ENCODE measurements at places on chromosomes 16 and 17.

GRCh38 chr17:75036643-75037268 is 10.0 kb downstream of the ATP5PD start:
- DNase-seq, result peak; percentile 62

GRCh38 chr16:69618307-69618706 is 52.5 kb downstream of the NFAT5 start:
- no peak for DNase-seq

DNA sequence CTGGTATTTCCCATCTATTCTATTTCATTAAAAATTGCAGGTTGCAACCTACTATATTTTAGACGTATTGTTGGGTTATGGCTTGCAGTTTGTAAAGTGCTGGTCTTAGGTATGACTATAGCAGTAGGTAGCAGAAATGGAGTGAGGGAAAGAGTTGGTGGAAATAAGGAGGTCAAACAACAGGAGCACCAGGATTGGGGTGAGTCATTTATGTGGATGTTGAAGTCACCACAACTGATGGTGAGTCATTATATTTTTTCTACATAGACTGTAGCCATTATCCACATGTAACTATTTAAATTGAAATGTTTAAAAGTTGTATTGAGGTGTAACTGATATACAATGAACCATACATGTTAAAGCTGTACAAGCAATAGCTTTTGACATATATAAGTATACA is 25.0 kb upstream of the HS3ST3A1 start:
- no peak for DNase-seq

DNA sequence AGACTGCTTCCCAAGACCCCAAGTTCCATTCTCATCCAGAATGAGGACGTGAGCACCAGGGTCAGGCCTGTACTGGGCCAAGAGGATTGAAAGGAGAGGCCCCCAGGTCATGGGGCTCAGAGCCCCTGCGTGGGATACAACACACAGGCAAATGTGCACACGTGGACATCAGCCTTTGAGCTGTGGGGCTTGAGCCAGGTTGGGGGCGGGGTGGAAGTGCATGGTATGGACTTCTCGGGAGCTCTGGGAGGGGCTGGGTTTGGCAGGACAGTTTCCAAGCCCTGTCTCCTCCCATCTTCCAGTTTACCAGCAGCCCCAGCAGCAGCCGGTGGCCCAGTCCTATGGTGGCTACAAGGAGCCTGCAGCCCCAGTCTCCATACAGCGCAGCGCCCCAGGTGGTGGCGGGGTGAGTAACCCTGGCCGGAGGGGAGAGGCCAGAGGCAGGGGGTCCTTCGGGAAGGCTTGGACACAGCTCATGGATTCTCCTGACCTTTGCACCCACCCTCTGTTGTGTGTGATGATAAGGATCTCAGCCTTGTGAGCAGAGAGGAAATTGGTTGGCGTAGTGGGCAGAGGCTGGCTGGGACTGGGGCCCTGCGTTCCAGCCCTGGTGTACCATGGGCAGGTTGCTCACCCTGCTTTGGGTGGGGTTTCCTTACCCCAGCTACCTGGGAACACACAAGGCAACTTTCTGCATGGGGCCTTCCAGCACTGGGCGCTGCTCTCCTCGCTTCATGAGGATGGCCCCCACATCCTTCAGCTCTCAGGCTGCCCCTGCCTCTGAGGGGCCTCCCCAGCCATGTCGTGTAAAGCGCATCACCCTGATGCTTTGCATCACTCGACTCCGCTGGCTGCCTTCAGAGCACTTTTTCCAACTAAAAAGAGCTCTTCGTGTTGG is 10.4 kb upstream of the LASP1NB start:
- DNase-seq, result no peak

- peak; percentile 17 for DNase-seq
Measured at GRCh38 chr16:19223235-19224170, 55.5 kb downstream of the SYT17 start.

DNA sequence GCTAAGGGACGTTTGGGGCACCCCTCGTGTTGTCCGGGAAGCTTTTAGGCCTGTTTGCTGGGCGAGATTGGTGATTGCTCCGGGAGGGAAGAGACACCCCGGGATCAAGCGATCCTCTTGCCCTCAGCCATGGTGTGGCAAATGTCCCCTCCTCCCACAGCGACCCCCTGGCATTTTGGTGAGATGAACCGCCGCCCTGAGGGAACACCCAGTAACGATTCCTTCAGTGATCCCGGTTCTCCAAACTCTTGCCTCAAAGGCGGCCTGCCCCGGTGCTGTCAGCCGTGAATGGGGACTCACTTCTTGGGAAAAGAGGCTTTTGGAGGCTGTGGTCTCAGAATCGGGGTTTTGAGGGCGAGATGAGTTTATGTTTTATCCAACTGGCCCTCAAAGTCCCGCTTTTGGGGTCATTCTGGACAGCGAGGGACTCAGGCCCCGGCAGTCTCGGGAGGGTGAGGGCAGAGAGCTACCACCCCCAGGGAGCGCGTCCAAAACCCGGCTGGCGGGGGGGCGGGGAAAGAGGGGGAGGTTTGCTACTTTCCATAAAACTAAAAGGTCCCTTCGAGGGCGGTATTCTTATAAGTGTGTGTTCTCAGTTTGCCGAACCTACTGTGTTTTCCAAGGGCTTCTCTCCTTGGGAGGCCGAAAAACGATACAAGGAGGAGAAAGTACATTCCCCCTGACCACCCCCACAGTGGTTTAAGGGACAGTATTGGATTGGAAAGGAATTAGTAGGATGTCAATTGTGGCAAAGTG is 232.7 kb downstream of the MRTFB start:
- no peak for DNase-seq

DNA sequence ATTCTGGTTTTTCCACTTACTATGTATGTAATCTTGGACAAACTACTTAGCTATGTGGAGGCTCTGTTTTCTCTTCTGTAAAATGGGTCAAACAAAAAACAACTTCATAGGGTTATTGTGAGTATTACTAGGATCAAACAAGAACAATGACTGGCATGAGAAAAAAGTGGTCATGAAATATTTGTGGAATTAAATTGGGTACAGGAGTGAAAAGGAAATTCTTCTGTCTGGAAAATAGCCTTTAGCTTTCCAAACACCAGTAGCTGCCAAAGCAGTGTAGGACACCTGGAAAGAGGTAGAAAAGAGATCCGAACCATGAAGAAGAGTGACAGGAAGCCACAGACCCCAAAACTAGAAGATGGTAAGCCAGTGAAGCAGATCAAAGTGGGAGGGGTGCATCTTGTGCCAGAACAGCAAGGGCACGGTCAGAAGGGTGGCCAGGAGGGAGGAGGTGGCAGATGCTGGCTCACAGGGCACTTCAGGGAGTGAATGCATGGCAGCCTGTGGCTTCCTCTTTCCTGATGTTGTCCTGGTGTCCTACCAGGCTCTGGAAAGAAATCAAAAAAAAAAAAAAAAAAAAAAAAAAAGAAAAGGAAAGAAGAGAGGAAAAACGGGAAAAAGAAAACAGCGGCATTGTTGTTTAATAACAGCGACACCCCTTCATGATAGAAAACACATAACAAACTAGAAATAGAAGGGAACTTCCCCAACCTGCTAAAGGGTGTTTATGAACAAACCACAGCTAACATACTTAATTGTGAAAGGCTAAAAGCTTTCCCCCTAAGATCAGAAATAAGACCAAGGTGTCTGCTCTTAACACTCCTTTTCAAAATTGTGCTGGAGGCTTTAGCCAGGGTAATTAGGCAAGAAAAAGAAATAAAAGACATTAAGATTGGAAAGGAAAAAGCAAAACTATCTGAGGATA is 67.9 kb downstream of the PCTP start:
- DNase-seq, result no peak

- DNase-seq, result peak; percentile 10
Measured at GRCh38 chr16:50259334-50260205, 6.8 kb upstream of the ADCY7 start.

GRCh38 chr17:60678118-60678444 is 430 bp downstream of the BCAS3 start:
- DNase-seq, result no peak

DNA sequence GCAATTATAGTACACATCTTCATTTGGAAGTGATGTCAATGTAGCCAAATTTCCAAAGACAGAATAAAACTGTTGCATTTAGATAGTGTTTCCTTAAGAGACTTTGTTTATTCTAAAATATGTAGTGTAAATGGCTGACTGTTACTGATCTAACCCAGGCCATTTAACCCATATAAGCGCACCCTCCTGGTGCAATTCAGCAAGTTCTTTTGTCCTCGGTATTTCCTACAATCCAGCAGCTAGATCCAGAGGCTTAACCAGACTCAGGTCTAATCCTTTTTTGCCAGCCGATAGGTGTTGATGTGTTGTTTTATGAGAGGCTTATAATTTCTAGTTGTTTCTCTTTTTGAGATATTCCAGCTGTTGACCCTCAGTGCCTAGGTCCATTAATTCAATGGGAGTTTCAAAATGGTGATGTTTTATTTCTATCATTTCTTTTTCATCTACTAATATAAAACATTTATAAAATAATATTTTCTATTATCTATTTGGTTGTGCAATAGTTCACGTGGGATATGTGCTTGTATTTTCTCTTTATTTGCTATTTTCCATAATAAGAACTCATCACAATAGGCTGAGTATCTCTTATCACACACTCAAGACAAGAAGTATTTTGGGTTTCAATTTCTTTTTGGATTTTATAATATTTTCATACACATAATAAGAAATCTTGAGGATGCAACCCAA is 14.5 kb downstream of the ABCA9 start:
- DNase-seq, result no peak

GRCh38 chr16:83743720-83744119 is 64.1 kb upstream of the HSBP1 start:
- no peak for DNase-seq

- DNase-seq, result no peak
Measured at GRCh38 chr17:6755731-6756184, at the start of gene XAF1. XAF1 (plus strand) TSS chr17:6756046; CDS start chr17:6756079, 33 bp downstream.

- DNase-seq, result no peak
Measured at GRCh38 chr16:4298761-4299522, 16.9 kb upstream of the GLIS2 start.

- no peak for DNase-seq
Measured at GRCh38 chr17:33682599-33682998, 389.5 kb upstream of the ASIC2 start.

DNA sequence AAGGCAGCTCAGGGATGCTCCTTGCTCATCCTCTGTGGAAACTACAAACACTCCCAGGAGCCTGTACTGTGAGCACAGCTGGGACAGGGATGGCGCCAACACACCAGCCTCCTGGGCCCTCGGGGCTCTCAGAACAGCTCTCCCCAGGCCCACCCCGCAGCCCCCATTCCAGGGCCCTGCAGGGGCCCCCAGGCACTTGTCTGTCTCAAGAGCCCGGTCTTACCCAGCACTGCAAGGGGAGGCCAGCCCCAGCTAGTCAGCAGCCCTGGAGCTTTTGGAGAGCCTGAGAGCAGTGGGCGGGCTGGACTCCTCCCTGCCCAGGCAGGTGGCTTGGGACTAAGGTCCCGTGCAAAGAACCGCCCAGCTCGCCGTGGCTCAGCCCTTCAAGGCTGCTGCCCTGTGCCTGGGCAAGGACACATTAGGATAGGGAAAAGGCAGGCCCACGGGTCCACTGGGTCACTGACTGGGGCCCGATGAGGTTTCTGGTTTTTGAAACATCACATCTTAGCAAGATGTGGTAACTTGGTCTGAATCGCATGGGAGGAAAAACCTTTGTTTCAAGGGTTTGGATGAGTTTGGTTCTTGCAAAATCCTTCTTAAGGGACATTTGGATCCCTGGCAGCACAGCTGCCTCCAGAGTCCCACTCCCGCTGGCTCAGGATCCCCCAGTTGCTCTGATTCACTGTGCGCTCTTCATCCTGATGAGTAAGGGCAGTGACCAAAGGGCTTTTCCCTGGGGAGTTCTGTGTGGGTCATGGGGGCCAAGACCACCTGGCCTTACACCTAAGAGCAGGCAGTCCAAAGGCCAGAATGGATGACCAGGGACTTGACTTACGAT is 2.8 kb downstream of the DNASE1L2 start:
- peak; percentile 62 for DNase-seq

- DNase-seq, result no peak
Measured at GRCh38 chr17:79305376-79305767, 230.7 kb downstream of the ENGASE start.

- DNase-seq, result no peak
Measured at GRCh38 chr16:7638306-7638705, 305.7 kb downstream of the RBFOX1 start.

DNA sequence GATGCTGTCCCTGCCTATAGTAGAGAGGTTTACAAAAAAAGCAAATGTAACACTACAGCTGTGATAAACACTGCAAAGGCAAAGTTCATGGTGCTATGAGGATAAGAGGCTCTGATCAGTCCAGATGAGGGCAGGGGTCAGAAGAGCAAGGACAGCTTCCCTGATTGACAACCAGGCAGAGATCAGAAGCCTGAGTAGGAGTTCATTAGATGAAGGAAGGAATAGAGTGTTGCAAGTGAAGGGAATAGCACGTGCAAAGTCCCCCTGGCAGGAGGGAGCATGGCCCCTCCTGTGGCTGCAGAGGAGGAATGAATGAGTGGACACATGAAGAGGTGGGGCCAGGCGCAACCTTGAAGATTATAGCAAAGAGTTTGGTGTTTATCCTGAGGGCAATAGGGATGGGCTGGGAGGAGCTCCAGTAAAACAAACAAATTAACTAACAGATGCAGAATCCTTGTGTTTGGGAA is 208.4 kb upstream of the IRX5 start:
- no peak for DNase-seq

DNA sequence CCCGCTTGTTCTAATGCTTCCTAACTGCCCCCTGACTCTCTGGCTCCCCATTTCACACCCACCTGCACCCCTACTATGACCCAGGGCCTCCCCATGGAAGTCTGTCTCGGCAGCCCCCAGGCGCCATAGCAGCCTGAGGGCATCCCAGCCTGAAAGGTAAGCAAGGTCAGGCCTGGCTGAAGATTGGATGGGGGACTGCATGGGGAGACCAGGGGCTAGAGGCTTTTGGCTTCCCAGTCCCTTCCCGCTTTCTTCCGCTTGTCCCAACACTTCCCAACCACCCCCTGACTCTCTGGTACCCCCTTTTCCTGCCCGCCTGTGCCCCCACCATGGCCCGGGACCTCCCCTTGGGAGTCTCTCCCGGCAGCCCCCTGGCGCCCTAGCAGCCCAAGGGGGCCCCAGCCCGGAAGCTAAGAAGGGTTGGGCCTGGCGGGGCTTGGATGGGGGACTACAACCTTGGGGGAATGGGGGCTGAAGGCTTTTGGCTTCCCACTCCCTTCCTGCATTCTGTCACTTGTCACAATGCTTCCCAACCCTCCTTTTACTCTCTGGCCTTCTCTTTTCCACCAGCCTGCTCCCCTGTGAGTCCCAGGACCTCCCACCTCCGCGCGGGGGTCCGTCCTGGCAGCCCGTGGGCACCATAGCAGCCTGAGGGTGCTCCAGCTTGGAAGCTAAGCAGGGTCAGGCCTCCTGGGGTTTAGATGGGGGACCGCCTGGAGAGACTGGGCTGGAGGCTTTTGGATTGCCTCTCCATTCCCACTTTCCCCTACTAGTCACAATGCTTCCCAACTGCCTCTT is 2288.4 kb downstream of the TP53TG3F start:
- no peak for DNase-seq
